ENCODE measurements at places on chromosomes 6 and 20.

DNA sequence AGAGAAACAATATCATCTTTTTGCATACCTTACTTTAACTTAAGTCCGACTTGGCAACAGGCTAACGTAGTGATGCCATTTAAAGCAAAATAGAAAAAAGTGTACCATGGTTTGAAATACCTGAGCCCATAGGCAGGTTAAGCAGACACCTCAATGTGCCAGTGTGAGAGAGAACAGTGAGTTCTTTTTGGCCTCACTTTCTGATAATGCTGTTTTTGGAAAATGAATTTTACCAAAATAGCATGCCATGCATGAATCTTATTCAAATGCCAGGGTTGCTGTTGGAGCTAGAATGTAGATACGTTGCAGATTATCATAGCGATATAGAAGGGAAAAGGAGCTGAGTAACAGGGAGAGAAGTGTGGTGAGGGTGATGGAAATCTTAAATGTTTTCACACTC lies 170.2 kb downstream of the OTOR start:
- DNase-seq, result no peak

GRCh38 chr20:43309266-43309665 lies 119.6 kb upstream of the PTPRT start:
- DNase-seq, result no peak

GRCh38 chr6:3749977-3750316 lies 1.6 kb downstream of the PXDC1 start:
- peak; percentile 91 for DNase-seq

GRCh38 chr20:63230800-63231268 lies 4.9 kb upstream of the BIRC7 start:
- DNase-seq, result peak; percentile 79

DNA sequence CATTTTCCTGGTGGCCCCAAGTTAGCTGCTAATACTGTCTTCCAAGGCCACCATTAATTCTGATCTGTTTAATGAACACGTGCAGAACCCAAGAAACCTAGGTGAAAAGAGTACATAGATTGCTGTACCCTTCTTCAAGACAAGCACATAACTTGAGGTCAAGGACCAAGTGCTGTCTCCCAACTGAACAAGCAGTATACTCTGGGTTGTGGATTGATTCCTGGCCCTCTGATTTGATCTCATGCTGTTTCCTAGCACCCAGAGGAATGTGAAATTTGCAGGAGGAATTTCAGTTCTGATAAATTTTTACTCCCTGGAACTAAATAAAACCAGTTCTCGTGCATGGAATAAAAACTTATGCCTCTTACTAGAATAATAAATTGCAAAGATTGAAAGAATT lies 75.6 kb downstream of the MTFR2 start:
- DNase-seq, result no peak

- DNase-seq, result peak; percentile 14
Observed at GRCh38 chr6:30013291-30013922, 47.7 kb upstream of the POLR1H start.

DNA sequence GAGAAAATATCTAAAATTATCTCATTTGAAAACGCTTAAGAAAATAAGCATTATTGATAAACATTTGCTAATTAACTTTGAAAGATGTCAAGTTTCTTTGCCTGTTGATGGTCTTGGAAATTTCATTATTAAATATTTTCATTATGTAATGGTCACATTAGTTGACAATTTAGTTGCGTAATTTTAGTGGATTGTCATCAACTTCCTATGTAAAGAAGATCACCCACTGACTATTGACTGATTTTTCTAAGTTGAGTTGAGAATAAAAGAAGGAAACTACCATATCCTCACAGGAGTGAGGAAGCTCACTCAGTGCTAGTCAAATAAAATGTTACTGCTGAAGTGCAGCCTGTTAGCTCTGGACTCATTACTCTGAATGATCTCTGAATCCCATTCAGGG lies 79.9 kb upstream of the LY86 start:
- DNase-seq, result no peak

- no peak for DNase-seq
Observed at GRCh38 chr6:99138445-99138844, 190.7 kb upstream of the FBXL4 start.

- DNase-seq, result peak; percentile 34
Observed at GRCh38 chr6:30044630-30045029, 16.4 kb upstream of the POLR1H start.

- DNase-seq, result peak; percentile 53
Observed at GRCh38 chr6:28673787-28674671, 148.3 kb downstream of the GPX5 start.

- DNase-seq, result no peak
Observed at GRCh38 chr6:153831350-153832078, 207.5 kb upstream of the OPRM1 start.

GRCh38 chr6:32568561-32568960 lies 21.1 kb downstream of the HLA-DRB1 start:
- DNase-seq, result no peak

- DNase-seq, result peak; percentile 93
Observed at GRCh38 chr6:56955171-56956155, 556 bp downstream of the BEND6 start.

DNA sequence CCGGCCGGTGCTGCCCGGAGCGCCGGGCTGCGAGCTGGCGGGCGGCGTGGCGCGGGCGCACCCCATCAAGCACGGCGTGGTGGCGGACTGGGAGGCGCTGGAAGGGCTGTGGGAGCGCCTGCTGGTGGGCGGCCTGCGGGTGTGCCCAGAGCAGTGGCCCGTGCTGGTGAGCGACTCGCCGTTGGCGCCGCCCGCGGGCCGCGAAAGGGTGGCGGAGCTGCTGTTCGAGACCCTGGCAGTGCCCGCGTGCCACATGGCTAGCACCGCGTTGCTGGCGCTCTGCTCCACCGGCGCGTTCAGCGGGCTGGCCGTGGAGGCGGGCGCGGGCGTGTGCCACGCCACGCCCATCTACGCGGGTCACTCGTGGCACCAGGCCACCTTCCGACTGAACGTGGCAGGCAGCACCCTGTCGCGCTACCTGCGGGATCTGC lies 517 bp downstream of the ACTL10 start:
- no peak for DNase-seq

DNA sequence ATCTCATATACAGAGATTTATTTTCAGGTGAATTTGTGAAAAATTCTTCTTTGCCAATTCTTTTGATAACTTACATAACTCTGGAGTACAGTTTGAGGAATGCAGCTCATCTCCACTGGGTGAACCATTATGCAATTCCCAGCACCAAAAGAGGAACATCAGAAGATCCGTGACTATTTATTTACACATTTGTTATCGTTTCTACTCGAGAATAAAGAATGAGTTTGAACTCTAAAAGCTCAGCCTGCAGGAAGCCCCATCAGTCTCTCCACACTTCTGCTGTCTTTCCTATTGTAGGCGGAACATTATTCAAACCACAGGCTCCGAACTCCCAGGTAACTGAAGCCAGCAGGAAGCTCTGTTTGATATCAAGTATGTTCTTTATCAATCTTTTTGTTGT lies 95.9 kb upstream of the IFNGR1 start:
- no peak for DNase-seq

DNA sequence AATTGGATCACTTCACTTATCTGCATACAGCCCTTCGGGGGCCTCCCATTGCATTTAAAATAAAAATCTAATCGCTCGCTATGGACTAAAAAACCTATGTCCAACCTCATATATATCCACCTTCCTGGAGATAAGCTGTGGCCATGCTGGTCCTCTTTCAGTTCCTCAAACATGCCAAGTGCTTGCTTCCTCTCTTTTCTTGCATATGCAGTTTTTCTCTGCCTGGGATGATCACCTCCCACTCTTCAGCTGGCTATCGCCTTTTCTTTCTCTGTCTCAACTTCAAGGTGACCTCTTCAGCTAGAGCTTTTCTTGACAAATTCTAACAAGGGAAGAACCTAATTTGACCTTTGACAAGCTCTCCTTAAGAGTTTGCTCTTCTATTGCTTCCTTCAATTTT lies 5.6 kb upstream of the TFB1M start:
- no peak for DNase-seq

DNA sequence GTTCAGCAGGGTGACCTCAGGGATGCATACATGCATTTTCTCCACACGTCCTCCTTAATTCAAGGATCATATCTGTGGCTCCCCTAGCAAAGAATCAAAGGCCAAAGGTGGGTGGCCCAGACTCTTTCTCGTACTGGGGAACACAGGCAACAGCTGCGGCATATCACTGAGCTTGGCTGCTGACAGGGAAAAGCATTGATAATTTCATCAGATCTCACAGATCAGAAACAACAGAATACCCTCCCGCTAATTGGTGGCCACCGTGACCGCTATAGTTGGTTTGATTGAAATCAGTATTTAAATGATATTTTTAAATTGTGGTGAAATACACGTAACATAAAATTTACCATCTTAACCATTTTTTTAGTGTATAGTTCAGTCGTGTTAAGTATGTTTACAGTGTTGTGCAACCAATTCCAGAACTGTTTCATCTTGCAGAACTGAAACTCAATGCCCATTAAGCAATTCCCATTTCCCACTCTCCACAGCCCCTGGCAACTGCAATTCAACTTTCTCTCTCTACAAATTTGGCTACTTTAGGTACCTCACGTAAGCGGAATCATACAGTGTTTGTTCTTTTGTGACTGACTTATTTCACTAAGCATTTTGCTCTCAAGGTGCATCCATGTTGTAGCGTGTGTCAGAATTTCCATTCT lies 74.7 kb upstream of the TMEM170B start:
- DNase-seq, result peak; percentile 86

DNA sequence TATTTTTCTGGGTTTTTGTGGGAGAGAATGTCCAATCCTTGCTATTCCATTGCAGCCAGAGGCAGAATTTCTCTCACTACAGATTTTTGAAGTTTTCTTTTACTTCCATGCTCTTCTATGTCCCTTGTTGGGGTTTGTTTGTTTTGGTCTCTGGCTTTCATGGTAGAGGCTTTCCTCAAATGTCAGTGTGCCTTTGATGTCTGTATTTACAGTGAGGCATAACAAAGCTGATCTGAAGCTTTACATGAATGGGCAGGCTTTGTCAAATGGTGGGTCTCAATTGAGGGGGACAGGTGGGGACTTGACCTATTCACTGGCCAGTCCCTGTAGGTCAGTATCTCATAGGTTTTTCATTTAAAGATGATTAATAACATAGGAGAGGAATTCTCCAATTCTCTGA lies 8.6 kb upstream of the CARMIL1 start:
- DNase-seq, result no peak

DNA sequence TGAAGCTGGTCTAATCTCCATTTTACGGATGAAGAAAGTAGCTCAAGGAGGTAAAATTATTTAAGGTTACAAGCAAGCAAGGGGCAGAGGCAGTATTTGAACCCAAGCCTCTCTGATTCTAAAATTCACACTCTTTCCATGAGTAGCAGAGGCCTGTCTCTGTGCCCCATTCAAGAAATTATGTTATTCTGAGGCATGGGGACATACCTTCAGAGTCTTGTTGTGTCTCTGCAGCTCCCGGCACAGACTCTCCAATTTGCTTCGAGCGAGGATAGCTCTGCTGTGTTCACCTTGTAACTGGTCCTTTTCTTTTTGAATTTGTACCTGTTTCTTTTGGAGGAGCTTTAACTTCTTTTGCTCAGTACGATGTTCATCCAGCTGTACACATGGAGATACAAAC lies 21.5 kb downstream of the TXLNB start:
- no peak for DNase-seq

GRCh38 chr20:48260129-48260756 lies 475.0 kb upstream of the SULF2 start:
- peak; percentile 9 for DNase-seq

GRCh38 chr6:89657445-89658158 lies 19.1 kb upstream of the LYRM2 start:
- no peak for DNase-seq

- no peak for DNase-seq
Observed at GRCh38 chr6:155216312-155217046, 47.3 kb upstream of the CLDN20 start.

- DNase-seq, result no peak
Observed at GRCh38 chr6:13680448-13680968, 31.1 kb downstream of the RANBP9 start.

DNA sequence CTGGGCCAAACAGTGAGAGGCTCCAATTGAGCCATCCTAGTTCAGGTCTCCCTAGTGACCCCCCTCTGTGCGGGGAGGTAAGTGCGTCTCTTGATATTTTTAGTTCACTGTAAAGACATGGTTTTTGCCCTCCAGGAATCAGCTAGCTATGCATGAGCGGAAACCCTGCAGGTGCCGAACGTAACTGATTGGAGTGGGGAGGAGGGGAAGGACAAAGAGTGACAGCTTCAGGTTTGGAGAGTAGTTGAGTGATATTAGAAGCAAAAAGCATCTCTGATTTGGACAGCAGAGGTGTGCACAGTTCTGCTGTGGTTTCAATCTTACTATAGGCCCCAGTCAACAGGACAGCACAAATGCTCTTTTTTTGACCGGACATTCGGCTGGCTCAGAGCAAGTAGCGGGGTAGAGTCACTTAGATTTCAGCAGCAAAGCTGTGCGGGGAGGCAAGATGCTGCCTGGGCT lies 31.8 kb downstream of the TBC1D7 start:
- DNase-seq, result no peak

- DNase-seq, result no peak
Observed at GRCh38 chr6:145315982-145316600, 419.2 kb downstream of the EPM2A start.

DNA sequence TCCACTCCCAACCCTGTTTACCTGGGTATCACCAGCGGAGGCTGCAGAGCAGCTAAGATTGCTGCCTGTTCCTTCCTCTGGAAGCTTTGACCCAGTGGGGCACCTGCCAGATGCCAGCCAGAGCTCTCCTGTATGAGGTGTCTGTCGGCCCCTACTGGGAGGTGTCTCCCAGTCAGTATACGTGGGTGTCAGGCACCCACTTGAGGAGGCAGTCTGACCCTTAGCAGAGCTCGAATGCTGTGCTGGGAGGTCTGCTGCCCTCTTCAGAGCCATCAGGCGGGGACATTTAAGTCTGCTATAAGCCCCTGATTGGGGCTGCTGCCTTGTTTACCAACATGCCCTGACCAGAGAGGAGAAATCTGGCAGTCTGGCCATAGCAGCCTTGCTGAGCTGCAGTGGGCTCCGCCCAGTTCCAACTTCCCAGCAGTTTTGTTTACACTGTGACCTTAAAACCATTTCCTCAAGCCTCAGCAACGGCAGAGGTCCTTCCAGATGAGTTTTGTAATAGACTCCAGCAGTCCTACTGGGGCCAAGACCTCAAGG lies 2.8 kb downstream of the RAET1E start:
- DNase-seq, result peak; percentile 92

DNA sequence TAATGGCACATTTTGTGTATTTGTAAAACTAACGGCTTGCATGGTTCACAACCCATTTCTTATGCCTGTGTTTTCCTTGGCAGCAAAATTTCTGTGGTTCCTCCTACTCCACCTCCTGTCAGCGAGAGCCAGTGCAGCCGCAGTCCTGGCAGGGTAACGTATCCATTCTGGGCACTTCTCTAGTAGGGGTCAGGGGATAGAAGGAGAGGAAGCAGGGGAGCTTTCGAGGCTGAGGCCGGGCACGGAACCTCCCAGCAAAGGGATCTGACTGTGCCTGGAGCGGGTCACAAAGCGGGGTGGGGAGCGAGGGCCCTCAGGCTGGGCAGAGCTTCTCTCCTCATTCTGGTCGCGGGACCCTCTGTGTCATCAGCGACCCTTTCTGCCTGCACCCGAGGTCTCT lies 58.4 kb downstream of the SYTL3 start:
- peak; percentile 74 for DNase-seq

GRCh38 chr20:38714308-38714707 lies 10.0 kb upstream of the SLC32A1 start:
- no peak for DNase-seq

- no peak for DNase-seq
Observed at GRCh38 chr6:50952092-50952907, 133.6 kb downstream of the TFAP2B start.

Measured in fibroblast of villous mesenchyme (primary cell).